EH (cell line): ENCODE measurements at places on chromosomes 6 and 20.

DNA sequence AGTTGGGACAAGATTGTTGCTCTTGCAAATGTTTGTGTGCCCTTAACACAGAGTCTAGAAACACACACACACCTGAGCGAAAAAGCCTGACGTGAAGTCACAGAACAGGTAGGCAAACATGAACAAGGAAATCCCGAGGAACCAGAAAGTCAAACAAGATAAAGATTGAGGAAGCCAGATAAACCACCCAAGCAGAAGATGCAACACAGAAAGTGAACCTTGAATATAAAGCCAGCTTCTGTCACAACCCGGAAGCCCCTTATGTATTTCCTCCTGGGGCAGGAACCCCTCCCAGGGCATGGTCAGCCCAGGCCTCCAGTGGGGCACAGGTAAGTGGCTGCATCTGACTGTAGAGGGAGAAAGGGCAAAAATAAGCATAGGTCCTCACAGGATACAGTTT is 158.2 kb upstream of the SUPT3H start:
- no peak for DNase-seq

GRCh38 chr6:114154812-114155211 is 183.9 kb upstream of the HDAC2 start:
- no peak for DNase-seq

GRCh38 chr6:36290668-36291620 is 21.1 kb downstream of the PNPLA1 start:
- peak; percentile 42 for DNase-seq

GRCh38 chr6:2597991-2598390 is 152.7 kb downstream of the MYLK4 start:
- DNase-seq: no peak

- no peak for DNase-seq
Measured at GRCh38 chr6:38549180-38549579, 90.5 kb downstream of the BTBD9 start.

DNA sequence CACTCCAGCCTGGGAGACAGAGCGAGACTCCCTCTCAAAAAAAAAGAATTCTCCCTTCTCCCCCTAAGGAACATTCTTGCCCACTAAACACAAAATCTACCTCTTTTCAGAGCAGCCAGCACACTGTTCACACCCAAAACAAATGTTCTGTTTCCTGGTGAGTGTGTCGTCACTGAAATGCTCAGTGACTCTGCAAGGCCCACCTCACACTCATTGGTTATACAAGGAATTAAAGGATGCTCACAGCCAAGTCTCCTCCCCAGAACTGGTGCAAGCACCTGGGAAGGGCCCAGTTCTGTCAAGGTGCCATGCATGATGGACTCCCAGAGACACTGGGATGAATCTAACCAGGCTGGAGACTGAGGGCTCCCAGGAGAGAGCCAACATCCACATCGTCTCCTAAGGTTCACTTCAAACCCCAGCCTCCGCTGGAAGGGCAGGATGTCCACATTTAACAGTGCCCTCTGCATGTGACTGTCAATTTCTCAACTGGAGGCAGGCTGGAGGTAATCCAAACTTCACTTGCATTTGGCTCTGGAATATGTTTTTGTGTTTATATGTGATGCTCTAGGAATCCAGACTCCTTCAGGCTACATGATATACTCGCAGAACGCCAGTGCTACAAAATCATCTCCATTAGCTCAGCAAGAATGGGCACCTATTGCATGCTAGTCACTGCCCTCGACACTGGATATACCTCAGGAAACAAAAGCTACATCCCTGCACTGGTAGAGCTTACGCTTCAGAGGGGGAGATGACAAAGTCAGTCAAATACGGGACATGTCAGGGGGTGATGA is 7.1 kb downstream of the RRBP1 start:
- DNase-seq: peak; percentile 80

DNA sequence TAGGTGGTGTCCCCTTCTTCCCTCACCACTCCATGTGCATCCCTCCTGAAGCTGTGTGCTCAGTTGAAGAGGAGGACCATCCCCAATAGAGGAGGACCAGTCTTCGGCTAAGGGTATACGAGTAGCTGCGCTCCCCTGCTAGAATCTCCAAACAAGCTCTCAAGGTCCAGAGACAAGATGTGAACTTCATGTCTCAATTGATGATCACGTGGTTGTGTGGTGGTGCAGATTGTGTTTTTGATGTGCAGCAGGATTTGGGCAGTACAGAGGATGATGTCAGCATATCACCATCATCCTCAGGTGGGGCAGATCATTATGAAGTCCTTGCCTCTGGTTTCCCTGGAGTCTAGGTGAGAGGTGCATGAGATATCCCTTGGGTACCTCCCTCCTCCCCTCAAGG is 20.0 kb upstream of the DDR1 start:
- DNase-seq: no peak

DNA sequence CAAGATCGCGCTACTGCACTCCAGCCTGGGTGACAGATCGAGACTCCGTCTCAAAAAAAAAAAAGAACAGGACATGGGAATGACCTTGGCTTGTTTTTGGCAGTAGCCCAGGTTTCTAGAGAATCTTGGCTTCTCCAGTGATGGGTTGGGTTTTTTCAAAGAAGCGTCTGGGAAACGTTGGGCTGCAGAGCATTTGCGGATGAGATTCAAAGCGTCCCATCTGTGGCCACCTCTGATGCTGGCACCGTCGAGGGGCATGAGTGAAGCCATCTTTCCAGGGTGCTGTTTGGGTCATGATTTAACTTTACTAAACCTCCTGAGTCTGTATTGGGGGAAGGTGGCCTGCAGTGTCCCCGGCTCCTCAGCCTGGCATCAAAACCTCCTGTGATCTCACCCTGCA is 43.2 kb upstream of the SRF start:
- DNase-seq: peak; percentile 63

DNA sequence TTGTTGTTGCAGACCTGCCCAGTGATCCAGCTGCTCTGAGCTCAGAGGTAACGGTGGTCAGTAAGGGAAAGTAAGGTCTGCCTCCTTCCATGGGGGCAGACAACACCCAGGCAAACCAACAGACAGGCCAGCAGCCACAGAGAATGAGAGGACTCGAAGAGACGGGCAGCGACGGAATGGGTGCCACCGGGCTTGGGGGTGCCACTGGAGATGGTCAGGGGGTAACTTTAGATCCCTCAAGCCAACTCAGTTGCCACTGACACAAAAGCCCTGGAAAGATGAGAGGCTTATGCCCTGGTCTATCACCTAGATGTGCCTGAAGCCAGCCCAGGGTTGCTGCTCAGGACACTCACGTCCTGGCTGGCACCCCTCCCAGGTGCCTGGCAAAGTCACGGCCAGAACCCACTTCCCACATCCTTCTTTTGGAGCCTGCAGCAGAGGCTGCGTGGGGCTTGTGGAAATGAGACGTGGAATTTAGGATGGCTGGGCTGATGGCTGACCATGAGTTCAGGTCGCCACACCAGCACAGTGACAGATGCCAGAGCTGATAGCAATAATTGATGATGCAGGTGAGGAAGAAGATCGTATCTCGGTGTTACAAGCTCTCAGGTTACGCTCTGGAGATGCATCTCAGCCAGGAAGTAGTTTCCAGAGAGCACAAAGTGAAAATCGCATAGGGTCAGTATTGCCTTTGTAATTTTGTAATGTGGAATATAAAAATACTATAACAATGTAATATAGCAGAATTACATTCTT is 209.1 kb downstream of the SYNDIG1 start:
- no peak for DNase-seq

GRCh38 chr20:19947611-19948264 is 69.4 kb upstream of the NAA20 start:
- peak; percentile 43 for DNase-seq

DNA sequence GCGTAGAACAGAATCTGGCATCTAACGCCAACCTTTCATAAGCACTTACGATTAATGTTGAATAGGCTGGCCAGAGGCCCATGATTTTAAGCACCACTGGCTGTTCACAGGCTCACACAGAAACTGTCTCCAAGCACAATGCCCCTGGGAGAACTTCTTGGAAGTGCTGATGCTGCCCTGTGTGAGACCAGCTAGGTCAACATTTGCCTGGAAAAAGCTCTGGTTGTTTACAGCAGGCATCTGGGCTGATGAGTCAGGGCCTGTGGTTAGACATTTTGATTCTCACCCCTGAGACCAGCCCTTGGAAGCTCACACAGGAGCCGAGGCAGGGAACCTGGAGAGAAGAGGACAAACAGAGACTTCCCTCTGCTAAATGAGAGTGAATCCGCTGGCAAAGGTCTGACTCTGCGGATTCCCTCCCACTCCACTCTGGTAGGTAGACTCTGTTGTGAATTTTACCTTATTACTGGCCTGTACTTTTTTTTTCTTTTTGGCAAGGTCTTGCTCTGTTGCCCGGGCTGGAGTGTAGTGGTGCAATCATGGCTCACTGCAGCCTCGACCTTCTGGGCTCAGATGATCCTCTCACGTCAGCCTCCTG is 6.8 kb upstream of the SULF2 start:
- DNase-seq: peak; percentile 96

- DNase-seq: no peak
Measured at GRCh38 chr6:43860285-43860684, 90.3 kb downstream of the VEGFA start.

GRCh38 chr6:130293800-130294199 is 71.0 kb upstream of the SAMD3 start:
- DNase-seq: peak; percentile 72

- no peak for DNase-seq
Measured at GRCh38 chr6:7975764-7976146, 65.2 kb upstream of the TXNDC5 start.

DNA sequence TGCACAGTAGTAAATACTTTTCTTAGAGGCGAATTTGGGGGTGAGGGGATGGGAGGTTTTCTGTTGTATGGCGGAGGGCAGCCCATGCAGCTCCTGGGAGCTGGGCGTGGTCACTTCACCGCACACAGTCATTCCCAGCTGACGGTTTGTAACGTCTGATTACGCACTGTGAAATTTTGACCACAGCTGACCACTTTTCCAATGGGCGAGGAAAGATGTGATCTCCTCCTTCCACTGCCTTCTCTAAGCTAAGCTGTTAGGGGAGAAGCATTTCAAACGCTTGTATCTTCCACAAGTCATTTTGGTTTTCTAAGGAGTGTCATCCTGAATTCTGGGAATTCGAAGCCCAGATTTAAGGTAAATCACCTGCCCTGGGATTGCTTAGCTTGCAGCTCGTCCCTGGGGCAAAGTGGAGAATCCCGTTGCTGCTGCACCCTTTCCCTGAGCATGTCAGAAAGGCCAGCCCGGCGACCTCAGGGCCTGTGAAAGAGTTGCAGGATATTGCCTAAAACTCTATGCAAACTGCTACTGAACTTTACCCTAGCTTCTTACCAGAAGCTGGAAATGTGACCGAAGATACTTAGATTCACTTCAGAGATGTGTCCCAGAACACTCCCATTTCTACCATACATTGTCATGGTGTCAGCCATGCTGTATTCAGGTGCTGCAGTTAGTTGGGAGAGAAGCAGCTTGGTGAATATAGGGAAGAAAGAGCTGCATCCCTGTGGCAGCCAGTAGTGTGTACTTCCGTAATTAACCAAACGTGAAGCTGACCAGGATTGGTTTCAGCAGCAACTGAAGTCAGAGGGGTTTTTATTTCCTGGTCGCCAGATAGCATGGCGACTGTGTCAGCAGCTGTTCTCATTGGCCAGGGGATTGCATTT is 58.9 kb downstream of the RREB1 start:
- no peak for DNase-seq

DNA sequence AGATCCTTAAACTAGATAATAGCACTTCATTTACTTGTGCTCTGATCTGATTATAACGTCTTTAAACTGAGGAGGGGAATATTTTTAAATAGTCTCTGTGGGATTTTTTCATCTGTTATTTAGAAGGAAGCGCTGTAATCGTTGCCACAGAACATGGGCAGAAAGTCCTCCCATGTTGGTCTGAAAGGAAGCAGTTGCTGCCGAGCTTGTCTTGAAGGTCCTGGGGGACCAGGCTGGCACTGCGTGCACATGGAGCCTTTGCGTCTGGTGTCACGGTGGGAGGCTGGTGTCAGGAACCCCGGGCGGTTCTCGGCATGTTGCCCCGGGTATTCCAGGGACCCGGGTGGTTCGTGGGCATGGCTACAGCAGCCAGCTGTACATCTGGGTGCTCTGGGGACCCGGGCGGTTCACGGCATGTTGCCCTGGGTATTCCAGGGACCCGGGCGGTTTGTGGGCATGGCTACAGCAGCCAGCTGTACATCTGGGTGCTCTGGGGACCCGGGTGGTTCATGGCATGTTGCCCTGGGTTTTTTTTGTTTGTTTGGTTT is 11.5 kb downstream of the TPD52L2 start:
- DNase-seq: no peak

DNA sequence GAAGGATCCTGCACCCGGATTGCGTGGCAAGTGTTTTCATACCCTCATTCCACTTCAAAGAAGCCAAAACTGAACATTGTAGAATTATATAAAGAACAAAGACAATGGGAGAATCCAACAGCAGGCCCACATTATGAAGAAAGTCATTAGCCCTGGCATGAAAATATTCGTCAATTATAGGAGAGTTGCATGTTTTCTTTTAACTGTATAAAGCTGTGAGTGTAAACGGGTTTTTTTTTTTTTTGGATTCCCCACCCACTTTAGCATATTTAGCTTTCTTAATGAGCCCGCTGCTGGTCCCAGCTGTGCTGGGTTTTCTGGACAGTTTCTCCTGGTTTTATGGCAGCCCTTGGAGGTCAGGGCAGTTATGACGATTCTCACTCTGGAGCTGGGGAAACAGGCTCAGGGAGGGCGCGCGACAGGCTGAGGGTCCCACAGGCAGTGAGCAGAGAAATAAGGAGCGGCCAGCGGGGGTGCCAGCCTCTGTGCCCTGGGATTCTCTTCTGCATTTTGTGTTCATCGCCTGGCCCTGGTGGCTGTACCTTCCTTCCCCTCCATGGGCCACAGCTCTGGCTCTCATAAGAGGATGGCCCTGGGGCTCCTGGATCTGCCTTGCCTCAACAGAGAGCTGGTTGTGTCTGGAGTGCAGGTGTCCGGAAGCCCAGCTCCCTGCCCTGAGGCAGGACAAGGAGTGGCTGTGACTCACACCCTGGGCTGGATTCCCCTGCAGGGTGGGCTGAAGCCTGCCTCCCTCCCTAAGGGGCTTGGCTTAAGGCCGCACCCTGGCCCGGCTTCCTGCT is 24.1 kb upstream of the SULF2 start:
- DNase-seq: peak; percentile 17

DNA sequence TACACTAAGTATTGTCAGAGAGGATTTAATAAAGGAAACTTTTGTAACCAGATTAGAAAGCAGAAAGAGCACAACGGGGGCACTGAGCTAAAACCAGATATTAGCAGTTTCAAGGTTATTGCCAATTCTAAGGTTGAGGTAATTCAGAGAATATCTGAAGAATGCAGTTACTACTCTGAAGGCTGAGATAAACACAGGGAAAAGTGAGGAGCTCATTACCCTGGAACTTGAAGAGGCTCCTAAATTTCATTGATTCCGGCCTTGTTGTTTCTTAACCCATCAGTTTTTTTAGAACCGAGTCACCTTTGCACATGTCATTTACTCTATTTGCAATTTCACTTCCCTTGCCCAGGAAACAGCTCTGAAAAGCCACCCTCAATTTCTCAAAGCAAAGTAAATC is 72.4 kb upstream of the BTBD3 start:
- DNase-seq: peak; percentile 29

DNA sequence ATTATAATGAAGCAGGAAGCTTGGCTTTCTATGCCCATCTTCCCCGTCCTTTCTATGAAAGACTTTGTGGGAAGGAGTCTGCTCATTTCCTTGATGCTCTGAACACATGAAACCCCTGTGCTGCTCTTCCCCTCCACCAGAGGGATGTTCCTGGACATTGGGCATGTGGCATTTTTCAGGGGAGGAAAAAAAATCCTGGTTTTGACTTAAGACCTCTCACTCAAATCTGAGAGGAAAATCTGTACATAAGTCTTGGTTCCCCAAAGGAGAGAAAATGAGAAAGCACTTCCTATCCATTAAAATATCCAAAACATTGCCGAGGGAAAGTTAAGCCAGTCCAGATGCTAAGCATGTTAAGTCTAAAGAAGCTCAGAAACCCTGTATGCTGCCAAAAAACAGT is 393.0 kb downstream of the PAX1 start:
- DNase-seq: no peak
